ENCODE measurements at places on chromosomes 13 and 19.

DNA sequence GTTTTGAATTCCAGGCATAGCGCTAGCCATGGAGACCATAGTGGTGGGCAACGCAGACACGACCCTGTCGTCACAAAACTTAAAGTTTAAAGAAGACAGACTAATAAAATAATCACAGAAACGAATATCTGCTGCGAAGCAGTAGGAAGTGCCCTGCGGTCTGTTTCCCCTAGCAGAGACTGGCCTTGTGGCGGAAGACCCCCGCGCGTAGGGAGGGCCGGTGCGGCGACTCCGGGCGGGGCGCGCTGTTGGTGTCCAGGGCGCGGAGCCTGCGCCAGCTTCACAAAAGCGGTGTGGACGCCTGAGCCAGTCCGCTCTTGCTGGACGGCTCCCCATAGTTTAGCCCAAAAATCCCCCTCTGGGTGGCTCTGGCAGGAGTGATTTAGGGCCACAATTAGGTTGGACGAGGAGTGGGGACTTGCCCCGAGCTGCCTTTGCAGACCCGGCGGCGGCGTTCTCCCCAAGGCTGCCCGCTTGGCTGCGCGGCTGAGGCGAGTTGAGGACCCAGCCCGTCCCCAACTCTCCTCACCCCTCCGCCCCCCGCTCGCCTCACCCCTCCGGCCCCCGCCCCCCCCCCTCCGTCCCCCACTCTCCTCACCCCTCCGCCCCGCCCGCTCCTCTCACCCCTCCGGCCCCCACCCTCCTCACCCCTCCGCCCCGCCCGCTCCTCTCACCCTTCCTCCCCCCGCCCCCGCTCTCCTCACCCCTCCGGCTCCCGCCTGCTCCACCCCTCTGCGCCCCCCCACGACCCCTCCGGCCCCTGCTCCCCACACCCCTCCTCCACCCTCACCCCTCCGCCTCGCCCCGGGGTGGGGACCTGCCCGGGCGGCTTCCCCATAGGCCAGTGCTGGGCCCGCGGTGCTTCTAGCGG lies 14.2 kb upstream of the LATS2 start:
- peak; percentile 43 for DNase-seq

GRCh38 chr13:102401265-102401664 lies 583 bp downstream of the FGF14 start:
- DNase-seq, result no peak

GRCh38 chr19:31875591-31875990 lies 469.8 kb upstream of the ZNF507 start:
- no peak for DNase-seq

DNA sequence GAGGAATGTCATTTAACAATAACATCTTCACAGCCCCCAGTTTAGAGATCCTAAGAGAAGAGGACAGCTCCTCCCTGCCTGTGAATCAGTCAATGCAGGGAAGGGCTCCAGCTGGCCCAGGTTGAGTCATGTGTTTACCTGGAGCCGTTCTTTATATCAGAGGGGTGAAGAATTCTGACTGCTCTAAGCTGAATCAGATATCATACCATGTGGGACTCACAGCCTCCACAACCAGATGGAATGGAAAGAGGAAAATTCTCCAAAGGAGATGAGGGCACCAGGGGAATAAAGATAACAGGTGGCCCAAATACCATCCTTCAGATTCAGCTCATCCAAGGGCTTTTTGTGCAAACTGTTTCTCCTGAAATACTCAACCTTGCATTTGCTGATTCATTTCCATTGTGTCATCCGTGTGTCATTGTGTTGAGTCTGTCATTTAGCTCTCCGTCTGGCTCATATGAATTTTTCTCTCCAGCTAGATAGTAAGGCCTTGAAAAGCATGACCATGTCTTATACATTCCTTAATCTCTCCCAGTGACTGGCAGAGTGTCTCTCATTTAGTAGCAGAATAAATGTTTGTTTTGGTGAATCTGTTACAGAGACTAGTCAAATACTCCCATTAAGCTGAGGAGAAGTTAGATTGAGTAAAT lies 217.9 kb downstream of the RFC3 start:
- no peak for DNase-seq

DNA sequence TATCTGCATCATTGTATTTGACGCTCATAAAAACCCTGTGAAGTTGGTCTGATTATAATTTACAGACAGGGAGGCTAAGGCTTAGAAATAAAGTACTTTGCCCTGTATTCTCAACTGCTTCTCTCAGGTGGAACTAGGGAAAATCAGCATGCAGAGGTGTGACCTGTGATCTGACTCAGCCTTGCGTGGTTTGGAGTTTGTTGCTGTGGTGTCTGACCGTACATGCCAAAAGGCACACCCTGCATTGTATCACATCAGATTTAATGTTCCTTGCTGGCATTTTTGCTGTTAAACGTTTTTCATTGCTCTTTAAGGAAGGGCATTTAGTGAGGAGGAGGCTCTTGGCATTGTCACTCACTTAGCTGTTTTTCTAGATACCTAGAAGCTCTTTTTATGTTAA lies 58.8 kb upstream of the C1QTNF9B start:
- DNase-seq, result peak; percentile 56

Measured in iris pigment epithelial cell (primary cell).